NCI-H774 (cell line): ENCODE measurements at places on chromosomes 3 and 15.

GRCh38 chr3:54342676-54343075 lies 220.3 kb downstream of the CACNA2D3 start:
- no peak for DNase-seq

DNA sequence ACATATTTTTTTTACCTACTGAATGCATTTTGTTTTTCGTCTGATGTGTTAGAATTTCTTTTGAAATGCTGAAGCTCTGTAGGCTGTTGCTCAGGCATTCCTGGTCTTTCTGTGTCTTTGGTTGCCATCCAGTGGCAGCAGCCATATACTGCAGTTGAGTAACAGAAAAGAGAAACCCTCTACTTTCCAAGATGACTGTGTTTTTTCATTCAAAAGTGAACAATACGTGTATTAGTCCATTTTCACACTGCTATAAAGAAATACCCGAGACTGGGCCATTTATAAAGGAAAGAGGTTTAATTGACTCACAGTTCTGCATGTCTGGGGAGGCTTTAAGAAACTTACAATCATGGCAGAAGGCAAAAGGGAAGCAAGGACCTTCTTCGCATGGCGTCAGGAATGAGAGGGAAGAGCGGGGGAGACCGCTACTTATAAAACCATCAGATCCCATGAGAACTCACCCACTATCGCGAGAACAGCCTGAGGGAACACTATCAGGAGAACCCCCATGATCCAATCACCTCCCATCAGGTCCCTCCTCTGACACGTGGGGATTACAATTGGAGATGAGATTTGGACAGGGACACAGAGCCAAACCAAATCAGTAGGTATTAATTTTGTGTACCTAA lies 4.7 kb upstream of the GOLGA8B start:
- DNase-seq: peak; percentile 62

- no peak for DNase-seq
These were observed 139.0 kb downstream of the CTNNB1 start for GRCh38 chr3:41338276-41338675.

GRCh38 chr3:105850593-105850992 lies 18.2 kb downstream of the CBLB start:
- no peak for DNase-seq

- no peak for DNase-seq
These were observed 527 bp downstream of the CSNK1G1 start for GRCh38 chr15:64355348-64355943.

- no peak for DNase-seq
These were observed 444.0 kb downstream of the OTOL1 start for GRCh38 chr3:161940621-161940965.

DNA sequence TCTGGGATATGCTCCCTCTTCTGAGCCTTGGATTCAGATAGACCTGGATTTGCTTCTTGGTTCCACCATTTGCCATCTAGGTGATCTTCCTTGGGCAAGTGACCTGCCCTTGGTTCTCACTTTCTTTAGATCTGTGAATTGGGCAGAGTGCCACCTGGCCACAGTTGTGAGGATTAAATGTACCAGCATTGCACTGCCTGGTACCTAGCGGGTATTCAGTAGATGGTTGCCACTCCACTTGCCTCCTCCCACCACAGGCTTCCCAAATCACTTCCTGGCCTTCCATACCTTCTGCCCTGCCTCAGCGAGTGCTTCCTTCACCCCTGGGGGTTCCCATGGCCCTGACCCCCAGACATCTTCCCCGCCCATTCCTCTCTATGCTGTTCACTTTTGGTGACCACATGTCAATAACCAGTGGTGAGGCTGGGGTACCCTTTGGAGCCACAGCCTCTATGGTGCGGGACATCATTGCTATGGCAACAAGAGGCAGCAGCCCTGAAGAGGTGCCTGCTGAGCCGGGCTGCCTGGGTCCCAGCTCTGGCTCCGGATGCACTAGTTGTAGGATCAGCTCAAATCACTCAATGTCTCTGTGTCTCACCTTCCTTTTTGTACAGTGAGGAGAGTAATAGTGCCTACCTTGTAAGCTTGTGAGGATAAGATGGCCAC lies 40.5 kb downstream of the CMTM7 start:
- DNase-seq: no peak

DNA sequence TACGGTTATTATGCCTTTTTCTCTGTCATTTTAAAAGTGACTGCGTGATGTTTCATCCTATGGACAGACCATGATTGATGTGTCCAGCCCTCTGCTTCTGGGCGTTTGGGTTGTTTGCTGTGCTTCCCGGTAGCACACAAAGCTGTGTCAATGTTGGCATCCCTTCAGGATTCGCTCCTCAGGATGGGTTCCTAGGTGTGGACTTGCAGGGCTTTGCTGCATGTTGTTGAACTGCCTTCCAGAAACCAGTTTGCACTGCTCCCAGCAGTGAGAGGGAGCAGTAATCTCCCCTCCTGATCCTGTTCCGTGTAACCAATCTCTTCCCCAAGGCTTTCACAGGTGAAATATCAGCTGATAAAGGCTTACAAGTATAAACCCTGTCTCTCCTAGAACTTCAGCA lies 787 bp downstream of the TRPM1 start:
- DNase-seq: peak; percentile 58

DNA sequence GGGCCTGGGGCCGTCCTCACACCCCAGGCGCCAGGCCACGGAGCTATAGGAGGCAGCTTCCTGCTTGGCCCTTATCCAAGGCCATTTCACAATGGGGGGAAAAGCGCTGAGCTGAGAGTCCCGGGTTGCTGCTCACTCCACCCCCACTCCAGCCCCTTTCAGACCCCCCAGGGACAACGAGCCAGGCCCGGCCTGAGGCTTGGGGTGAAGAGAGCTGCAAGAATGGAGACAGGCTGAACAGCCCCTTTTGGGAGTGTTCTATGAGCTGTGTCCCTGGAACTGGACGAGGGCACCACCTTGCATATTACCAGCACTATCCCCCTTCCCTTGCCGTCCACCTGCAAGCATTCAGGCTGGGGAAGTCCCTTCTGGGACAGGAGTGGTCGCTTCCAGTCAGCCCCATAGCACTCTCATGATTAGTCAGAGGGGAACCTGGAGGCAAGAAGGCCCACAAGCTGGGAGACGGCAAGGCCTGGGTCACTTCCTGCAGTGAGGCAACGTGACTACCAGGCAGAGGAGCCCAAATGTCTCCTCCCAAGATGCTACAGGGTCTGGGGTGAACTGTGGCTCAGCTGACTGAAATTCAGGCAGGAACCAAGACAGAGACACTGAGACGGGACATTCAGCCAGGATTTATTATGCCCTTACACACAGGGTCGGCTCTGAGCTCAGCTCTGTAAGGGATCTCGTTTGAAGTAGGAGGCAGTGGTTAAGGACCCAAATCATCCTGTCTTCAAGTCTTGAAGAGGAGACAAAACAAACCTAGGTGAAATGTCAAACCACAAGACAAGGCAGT lies 8.6 kb upstream of the SRP14 start:
- peak; percentile 3 for DNase-seq

GRCh38 chr15:58932710-58933280 lies 684 bp downstream of the SLTM start:
- DNase-seq: no peak

DNA sequence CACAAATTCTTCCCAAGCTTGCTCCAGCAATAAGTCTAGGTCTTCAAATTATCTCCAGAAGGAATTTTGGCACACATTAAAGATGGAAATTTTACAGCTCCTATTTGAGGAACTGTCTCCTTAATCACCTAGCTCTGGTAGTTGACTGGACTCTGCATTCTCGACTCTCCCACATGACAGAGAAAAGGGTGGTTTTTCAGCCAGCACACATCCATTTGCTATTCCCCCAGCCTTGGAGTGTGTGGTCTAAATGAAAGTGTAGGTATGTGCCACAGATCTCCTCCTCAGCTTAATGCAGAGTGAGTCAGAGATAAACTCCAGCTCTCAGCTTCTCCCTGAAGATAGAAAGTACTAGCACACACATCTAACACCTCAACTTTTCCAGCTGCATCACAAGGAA lies 62.2 kb upstream of the ALCAM start:
- DNase-seq: no peak

- DNase-seq: no peak
These were observed 512.3 kb downstream of the ZNF385D start for GRCh38 chr3:21238661-21239060.

DNA sequence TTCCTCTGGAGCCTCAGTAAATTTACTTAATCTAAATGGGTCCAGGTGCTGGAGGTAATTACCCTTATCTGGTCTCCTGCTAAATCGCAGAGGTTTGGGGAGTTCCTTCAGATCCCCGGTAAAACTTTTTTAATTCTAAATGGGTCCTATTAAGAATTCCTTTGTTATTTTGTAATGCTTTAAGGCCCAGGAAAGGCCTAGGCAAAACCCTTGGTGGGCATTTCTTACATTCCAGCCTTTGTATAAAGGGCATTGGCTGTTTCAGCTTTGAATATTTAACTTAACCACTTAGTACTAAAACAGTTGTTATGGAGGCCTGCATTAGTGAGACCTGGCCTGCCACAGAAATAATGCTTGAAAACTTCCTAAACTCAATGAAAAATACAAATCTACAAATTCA lies 14.9 kb upstream of the ZNF662 start:
- DNase-seq: no peak

GRCh38 chr3:150055332-150055731 lies 84.6 kb upstream of the PFN2 start:
- no peak for DNase-seq

DNA sequence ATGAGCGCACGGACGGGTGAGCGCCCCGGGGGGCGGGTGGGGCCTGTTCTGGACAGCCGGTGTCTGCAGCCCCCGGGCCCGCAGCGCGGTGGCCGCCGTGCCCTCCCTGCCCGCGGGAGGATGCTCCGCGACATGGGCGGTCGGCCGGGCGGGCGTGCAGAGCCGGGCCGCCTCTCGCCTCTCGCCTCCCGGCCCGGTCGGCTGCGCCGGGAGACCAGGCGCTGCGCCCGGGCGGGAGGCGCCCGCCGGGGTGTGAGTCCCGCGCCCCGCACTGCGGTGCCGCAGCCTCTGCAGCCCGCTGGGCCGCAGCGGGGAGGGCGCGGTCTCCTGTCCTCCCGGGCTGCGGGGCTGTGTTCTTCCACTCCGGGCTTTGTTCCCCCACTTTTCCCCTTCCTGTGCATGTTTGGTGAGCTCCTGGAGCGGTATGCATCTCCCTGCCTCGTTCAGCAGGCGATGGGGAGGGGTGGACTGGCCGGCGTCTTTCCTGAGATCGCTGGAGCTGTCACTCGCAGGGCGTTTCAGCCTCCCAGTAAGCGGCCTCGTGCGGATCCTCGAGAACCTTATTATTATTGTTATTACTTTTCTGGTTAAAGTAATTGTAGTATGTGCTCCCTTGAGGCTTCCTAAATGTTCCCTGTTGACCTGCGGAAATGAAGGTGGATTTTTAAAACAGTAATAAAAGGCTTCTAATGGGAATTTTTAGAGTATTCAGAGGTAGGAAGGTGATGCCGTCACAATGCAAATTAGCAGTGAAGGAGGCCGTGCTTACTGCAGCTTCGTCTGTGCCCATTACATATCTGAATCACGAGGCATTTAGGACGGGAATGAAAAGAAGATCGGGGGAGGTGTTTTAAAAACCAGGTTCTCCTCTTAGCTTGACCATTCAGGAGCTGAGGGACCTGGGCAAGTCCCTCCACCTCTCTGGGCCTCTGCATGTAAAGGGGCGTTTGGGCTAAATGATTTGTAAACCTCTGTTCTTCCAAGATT lies 593 bp downstream of the TMOD2 start:
- DNase-seq: no peak

GRCh38 chr3:150958683-150959082 lies 13.8 kb downstream of the CLRN1 start:
- no peak for DNase-seq

GRCh38 chr3:56683122-56683817 lies at the start of gene TASOR:
Gene TASOR (minus strand): TSS chr3:56683265. CDS start chr3:56683006, 259 bp downstream.
- peak; percentile 58 for DNase-seq

- no peak for DNase-seq
These were observed 1.3 kb downstream of the SCAANT1 start for GRCh38 chr3:63910891-63911290.

DNA sequence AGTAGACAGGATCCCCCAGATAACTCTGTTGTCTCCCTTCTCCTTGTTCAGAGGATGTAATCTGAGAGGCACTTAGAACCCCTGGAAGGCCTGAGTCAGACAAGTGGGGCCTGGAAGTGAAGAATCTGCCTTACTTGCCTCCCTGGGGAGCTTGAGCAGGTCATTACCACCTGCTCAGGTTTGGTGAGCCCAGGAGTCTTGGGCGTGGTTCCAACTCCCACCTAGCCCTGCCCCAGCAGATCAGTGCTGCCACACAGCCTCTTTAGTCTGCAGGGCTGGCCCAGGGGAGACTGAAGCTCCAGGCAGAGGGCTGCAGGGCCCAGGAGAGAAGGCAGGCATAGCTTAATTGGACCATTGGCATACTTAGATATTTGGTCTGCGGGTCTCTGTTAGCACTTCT lies 230.0 kb downstream of the ERC2 start:
- no peak for DNase-seq

DNA sequence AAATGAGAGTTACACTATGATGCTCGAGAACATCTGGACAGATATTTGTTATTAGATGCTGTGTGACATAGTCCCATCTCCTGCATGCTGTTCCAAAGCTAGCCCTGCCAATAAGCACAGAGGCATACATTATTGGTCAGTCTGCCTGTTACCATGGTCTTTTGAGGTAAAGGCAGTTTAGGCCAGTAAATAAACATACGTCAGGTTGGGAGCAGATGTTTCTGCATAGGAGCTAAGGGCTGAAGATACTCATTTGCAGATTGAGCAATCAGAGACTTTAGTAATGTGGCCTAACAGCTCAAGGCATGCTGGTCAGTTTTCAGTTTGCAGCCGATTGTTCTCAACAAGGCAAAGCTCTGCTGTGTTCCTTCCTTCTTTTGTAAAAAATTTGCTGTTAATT lies 192.9 kb downstream of the ADAMTSL3 start:
- no peak for DNase-seq

GRCh38 chr3:68941055-68941454 lies 8.7 kb upstream of the TAFA4 start:
- DNase-seq: no peak

DNA sequence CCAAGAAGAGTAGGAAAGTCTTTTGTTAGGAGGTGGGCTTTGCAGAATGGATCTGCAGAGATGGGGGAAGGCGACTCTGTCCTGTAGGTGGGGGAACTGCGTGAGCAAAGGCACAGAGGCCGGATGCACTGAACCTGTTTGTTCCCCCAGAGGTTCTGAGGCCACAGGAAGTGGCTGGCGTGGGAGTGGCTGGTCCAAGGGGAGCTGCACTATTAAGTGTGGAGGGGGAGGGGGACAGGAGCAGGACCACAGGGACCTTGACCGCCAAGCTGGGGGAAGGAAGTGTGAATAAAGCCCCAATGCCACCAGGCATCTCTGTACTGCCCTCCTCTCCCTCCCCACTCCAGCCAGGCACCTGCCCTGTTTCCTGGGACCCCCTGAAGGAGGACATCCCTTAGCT lies 51.8 kb downstream of the CYP11A1 start:
- no peak for DNase-seq

- DNase-seq: no peak
These were observed 14.1 kb downstream of the CTSH start for GRCh38 chr15:78930577-78931388.

- no peak for DNase-seq
These were observed 6.9 kb upstream of the ALPK3 start for GRCh38 chr15:84810073-84810840.
